ENCODE measurements at places on chromosomes 7 and 10.
A peak's percentile ranks its signal among the peaks of the same experiment; 100 is the strongest.

DNA sequence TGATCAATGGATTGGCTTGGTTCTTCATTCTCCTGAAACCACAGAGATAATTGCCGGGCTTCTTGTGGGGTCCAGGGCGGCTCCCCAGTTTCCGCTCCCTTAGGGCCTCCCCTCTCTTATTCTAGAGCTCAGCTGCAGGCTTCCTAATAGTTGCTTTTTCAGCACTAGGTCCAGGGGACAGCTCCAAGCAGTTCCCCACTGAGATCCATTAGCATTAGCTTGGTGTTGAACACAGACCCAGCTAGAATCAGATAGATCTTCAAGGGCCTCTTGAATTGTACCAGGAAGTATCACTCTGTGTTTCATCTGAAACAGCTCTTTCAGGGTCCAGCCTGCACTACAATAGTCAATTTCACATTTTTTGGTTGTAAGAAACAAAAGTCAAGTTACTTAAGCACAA, 238.7 kb downstream of the SEC23IP start:
- DNase-seq, result no peak

GRCh38 chr7:116316838-116317628, 106.7 kb downstream of the TES start:
- DNase-seq, result peak; percentile 18

GRCh38 chr10:102455893-102456471, 4.6 kb upstream of the C10orf95 start:
- DNase-seq, result peak; percentile 90

- DNase-seq, result no peak
These were observed 17.1 kb downstream of the SLC26A3 start for GRCh38 chr7:107785926-107786325.

DNA sequence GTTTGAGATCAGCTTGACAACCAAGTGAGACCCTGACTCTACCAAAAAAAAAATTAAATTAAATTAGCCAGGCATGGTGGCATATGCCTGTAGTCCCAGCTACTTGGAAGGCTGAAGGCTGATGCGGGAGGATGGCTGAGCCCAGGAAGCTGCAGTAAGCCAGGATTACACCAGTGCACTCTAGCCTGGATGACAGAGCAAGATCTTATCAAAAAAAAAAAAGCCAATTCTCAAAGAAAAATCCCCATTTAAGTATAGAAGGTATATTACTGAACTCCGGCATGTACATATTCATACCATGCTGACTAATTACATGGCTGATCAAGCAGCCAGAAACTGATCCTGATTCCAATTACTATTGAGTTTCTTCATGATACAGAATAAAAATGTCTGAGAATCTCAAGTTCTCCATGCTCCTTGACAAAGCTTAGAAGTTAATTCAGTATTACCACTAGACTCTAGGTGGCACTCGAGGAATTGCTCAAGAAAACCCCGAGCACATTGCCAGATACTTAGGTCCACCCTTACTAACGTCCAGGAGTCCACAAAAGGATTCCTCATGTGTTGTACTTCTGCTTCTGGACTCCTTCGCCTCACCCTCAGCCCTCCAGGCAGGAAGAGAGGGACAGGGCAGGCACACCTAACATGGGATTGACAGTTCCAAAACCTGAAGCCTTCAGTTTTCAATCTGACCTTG, 148.9 kb downstream of the PARD3 start:
- peak; percentile 53 for DNase-seq

- no peak for DNase-seq
These were observed 188.5 kb downstream of the TMEM178B start for GRCh38 chr7:141262101-141263090.

DNA sequence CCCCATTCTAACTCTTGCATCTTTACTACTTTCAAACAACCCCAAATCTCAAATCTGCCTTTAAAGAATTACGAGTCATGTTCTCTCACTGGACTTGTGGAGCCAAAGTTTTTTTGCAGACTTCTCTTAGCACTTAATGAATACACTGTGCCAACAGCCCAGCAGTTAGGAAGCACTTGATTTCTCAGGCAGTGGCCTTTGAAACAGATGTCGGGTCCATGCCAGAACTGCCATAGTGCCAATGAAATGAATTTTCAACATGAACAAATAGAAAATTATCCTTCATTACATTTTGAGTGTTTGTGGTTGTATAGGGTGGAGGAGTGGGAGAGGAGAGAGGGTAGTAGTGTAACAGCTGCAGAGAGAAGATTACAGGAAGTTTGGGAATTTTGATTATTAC, 5.9 kb downstream of the BORCS7 start:
- no peak for DNase-seq

DNA sequence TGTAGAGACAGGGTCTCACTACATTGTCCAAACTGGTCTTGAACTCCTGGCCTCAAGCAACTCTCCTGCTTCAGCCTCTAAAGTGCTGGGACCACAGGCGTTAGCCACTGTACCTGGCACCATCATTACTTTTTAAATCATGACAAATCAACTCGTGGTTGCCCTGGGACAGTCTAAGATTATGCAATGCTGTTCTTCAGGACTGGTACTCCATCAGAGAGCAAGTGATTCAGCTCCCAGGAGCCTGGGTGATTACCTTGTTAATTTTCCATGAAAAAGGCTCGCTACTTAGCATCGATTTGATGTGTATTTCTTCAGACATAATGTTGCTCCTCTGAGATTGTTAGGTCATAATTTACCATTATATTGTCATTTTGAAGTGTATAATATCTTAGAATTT, 158.9 kb upstream of the STEAP4 start:
- no peak for DNase-seq

GRCh38 chr7:44827567-44827966, 20.3 kb downstream of the H2AZ2 start:
- DNase-seq, result no peak

GRCh38 chr10:24385776-24386175, 176.8 kb downstream of the KIAA1217 start:
- no peak for DNase-seq

DNA sequence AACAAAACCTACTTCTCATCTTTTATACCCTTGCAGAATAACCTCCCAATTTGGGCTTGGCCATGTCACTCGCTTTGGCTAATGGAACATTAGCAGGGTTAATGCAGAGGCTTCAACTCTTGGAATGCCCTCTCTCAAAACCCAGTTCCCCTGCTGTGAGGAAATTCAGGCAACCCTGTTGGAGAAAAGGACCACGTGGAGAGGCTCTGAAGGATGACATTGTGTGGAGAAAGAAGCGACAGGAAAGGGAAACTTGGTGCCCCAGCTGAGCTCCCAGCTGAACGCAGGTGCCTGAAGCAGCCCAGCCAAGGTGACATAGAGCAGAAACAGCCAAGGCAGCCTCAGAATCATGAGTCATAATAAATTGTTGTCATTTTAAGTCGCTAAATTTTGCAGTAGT, 214.2 kb upstream of the GHITM start:
- DNase-seq, result no peak

DNA sequence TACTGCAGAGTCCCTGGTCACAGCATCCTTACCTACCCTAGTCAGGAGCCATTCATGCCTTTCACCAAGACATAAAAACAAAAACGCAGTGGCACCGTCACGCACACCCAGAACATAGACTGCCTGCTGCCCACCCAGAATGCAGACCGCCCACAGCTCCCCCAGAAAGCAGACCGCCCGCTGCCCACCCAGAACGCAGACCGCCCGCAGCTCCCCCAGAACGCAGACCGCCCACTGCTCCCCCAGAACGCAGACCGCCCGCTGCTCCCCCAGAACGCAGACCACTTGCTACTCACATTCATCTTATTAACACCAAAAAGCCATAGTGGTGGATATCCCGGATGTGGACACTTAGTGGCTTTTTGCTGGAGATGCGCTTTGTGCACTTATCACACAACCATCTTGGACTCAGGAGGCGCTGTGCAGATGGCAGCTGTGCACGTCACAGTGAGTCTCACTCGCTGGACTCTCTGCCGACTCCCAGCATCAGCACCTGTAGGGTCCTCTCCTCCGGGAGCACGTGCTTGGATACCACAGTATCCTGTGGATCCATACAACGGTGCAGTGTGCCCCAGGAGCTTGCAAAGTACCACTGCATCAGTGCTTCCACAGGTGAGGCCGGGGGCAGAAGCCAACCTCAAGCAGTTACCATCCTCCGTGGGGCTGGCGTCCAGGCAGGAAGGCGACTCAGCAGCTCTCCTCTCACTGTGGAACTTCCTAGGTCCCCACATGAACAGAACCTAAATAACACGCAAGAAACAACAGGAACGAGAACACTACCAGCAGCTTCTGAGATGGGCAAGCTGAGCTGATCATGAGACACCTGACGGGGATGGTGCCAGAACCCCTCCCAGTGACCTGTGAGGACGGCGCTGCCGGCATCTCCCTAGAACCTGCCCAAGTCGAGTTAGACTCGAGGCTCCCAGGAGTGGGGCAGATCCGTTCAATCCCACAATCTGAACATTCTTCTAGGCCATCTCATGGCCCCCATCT, 161.0 kb downstream of the DIP2C start:
- DNase-seq, result no peak

DNA sequence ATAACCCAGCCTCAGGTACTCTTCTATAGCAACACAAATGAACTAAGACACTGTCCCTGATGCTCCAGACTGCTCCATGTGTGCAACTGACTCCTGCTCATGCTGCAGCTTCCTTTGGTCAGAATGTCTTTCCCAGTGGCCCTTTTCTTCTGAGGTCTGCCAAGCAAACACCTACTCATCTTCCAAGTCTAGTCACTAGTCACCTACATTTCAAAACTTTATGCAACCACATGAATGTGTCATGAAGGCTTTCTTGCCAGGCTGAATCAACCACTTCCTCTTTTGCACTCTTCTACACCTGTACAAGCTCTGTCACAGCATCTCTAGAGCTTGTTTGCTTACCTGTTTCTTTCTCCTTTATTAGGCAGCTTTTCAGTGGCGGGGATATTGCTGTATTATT, 75.8 kb downstream of the LSMEM1 start:
- DNase-seq, result peak; percentile 5

DNA sequence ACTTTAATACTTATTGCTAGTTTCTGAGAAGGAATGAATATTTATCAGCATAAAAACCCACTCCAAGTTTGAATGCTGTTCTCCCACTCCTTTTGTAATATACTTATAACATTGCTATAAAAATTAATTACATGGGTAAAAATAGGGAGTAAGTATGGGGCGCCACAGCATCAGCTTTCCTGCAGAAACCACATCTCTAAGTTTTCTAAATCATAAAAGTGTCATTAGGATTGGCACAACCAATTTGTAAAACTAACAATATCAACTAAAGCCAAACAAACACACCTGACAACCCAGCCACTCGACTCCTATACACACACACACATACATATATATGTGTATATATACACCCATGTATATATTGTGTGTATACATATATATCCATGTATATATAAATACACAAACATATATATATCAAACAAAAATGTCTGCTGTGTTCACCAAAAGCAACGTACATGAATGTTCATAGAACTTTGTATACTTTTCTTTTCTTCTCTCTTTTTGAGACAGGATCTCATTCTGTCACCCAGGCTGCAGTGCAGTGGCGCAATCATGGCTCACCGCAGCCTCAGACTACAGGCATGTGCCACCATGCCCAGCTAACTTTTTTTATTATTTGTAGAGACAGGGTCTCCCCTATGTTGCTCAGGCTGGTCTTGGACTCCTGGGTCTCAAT, 14.8 kb upstream of the LRRC17 start:
- peak; percentile 47 for DNase-seq

- DNase-seq, result peak; percentile 58
These were observed 90.7 kb downstream of the APBB1IP start for GRCh38 chr10:26528715-26529393.

DNA sequence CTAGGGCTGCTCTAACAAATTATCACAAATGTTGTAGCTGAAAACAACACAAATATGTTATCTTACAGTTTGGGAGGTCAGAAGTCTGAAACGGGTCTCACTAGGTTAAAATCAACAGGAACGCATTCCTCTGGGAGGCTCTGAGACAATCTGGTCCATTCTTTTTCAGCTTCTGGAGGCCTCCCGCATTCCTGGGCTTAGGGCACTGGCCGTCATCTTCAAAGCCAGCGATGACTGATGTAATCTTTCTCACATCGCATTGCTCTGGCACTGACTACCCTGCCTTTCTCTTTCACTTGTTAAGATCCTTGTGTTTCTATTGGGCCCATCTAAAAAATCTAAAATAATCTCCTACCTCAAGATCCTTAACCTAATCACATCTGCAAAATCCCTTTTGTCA, 1071.5 kb upstream of the C7orf33 start:
- DNase-seq, result no peak

GRCh38 chr7:23938937-23939552, 229.0 kb downstream of the STK31 start:
- DNase-seq, result no peak

- no peak for DNase-seq
These were observed 59.6 kb downstream of the TMEM270 start for GRCh38 chr7:73920406-73921134.

- DNase-seq, result no peak
These were observed 168.2 kb upstream of the IGFBP3 start for GRCh38 chr7:46089281-46089680.

DNA sequence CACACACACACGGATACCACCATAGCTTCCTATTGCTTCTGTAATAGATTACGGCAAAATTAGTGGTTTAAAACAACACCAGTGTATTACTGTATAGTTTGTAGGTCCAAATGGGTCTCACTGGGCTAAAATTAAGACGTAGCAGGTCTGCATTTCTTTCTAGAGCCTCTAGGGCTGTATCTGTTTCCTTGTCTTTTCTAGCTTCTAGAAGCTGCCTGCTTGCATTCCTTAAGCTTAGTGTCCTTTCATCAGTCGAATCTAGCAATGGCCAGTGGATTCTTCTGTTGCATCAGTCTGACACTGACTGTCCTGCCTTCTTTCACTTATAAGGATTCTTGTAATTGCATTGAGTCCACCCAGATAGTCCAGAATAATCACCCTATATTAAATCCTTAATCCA, 882.3 kb downstream of the PCDH15 start:
- no peak for DNase-seq

GRCh38 chr7:141102436-141102835, 28.6 kb downstream of the TMEM178B start:
- DNase-seq, result no peak

DNA sequence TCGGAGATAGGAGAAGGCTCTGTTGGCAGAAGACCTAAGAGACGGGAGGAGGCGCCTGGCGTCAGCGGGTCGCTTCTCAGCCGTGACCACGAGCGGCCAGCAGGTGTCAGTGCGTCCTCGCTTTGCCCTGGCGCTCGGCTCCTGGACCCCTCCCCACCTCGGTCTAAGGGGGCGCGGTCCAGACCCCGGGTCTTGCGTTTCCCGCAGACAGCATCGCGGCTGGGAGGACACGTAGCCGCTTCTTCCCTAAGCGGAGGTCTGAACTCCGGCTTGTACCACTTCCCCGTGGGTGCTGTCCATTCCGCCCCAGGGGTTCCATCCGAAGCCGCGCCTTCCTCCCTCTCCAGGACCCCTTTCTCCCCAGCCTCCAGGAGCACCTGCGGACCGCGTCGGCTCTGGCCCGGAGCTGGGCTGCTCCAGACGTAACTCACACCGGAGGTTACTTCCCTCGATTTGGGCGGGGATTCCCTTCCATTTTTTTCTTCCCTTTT, 593 bp upstream of the ADRA2A start:
- peak; percentile 59 for DNase-seq

DNA sequence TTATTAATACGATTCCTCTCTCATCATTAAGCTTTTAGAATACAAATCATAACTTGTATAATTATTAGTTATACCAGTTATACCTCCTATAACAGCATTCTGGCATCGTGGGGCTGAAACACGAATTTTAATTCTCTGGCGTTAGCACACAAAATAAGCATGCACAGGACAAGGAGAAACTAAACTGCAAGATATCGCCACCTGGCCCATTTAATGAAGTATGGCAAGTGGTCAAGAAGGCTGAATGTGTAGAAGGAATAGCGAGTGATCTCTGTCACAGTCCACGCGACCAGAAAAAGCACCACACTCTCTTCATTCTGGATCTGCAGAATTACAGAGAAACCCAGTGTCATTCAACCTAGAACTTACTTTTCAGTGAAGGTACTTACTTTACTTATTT, 18.1 kb downstream of the HACD1 start:
- DNase-seq, result peak; percentile 14

Data from suppressor macrophage (primary cell).